ENCODE measurements at places on chromosomes 2 and 18.

DNA sequence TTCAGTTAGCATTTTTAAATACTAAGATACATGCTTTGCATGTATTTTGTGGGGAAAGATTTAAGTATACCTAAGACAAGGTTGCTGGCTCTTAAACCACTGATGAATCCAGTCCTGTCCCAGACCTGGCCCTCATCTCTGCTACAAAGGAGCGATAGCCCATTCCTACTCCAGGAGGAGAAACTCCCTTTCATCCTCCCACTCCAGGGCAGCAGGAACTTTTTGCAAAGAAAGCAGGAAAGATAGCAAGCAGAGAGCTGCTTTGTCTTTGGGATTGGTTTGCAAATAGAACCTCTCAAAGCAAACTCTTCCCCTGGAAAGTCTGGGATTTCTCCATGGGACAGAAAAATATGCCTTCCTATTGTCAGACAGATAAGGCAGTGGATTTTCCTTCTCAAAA, 43.6 kb upstream of the COPS8 start:
- DNase-seq: no peak

- DNase-seq: no peak
Measured at GRCh38 chr2:60364491-60364890, 189.0 kb downstream of the BCL11A start.

- DNase-seq: no peak
Measured at GRCh38 chr18:79203017-79203605, 133.9 kb downstream of the ATP9B start.

- DNase-seq: no peak
Measured at GRCh38 chr2:34126279-34126678, 527.2 kb upstream of the FAM98A start.

DNA sequence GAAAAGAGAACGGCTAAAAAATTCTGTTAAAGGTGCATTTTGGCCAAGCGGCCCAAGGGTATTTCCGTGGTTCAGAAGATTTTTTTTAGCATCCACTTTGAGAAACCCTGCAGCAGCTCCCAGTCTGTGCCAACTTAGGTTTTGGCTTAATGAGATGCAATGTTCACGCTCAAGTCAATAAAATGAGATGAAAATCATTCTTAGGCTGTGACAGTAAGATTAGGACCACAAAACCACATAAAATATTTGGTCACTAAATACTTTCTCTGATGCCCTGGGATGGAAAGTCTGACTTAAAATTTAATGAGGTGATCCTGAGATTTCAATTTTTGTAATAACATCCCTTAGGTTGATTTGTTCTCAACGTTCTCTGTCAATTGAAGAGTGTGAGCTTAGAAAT, 74.2 kb upstream of the FHL2 start:
- no peak for DNase-seq

- DNase-seq: no peak
Measured at GRCh38 chr2:162126111-162126519, 25.9 kb downstream of the GCG start.

DNA sequence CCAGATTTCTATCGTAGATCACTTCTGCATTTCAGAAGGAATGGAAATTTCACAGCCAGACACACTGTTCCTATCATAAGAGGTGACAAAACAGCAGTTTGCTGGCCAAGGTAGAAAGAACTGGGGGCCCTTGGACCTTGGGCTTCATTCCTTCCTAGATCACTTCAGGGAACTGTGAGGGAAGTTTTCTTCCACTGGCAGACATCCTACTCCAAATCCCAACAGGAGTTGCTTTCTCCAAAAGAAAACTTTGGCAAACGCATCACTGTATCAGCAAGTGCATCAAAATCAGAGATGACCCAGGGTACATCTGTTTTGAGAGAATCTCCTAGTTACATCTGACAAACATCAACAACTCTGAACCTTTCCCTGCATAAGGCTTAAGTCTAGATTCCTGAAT, 348.4 kb upstream of the KLHL29 start:
- no peak for DNase-seq

DNA sequence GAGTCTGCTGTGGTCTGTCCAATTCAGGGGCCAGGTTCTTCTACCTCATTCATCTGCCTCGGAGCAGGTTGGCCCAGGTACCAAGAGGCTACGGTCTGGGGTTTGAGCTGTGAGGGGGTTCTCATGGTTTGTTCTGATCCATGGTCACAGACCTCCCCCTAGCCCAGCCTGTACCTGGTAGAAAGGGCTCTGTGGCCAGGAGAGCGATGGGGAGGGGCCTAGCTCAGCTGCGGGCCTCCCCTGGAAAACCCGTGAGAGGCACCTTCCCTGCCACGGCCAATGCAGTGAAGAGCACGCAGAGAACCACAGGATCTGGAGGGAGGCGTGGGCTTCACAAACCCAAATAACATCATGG, 19.6 kb upstream of the ALLC start:
- DNase-seq: no peak

DNA sequence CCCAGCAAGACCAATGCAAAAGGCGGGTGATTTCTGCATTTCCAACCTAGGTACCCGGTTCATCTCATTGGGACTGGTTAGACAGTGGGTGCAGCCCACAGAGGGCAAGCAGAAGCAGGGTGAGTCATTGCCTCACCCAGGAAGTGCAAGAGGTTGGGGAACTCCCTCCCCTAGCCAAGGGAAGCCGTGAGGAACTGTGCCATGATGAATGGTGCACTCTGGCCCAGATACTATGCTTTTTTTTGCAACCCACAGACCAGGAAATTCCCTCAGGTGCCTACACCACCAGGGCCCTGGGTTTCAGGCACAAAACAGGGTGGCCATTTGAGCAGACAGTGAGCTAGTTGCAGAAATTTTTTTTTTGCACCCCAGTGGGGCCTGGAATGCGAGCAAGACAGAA, 662.6 kb upstream of the ACVR2A start:
- DNase-seq: peak; percentile 66

DNA sequence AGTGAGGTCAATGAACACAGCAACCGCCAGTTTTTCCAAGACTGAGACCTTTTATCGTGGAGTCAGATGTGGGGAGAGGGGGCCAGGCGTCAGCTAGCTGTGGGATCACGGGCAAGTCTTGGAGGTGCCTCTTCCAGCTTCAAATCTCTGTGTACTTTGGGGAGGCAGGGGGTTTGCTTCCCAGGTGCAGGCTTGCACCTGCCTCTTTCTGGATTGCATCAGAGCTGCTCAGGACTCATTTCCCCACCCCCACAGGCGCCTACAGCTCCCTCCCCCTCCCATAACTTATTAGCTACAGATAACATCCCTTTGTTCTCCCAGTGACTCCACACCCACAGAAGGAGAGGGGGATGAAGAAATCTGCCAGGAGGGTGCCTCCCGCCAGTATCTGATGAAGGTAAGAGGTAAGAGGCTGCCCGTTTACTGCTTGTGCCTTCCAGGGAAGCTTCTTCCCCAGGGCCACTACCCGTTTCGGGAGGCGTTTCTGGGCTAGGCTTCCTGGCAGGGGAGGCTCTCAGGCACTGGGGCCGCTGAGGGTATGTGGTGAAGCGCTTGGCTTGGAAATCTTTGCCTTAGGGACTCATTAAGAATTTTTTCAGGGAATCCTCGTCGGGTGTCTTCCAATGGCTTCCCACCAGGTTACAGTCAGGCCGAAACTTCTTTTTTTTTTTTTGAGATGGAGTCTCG, 18.8 kb upstream of the MRPL33 start:
- DNase-seq: no peak

DNA sequence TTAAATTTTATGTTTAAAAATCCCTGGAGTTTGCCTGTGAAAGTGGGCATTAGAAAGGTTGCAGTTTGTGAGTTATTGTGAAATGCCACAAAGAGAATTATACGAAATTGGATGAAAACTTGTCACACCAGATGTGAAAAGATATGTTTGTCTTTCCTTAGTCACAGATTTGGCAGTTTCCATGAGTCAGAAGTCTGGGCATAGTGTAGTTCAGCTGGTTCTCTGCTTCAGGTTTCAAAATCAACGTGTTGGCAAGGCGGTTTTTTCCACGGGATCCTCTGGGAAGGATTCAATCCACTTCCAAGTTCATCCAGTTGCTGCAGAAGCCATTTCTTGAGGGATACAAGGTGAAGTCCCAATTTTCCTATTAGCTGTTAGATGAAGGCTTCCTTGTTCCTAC, 658.0 kb upstream of the CDH2 start:
- DNase-seq: no peak

GRCh38 chr18:68314403-68314802, 400.5 kb downstream of the TMX3 start:
- DNase-seq: no peak

DNA sequence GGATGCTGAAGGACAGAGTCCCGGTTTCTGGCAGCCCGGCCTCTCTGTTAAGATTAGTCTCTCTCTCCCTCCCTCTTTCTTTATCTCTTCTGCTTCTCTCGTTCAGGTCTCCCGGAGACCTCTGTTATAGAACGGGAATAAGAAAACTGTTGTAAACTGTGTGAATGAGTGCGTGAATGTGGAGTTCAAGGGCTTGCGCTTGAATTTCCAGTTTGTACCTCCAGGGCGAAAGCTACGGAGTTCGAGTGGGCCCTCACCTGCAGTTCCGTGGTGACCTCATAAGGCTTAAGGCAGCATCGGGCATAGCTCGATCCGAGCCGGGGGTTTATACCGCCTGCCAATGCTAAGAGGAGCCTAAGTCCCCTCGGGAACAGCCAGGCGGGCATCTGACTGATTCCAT, 26.4 kb downstream of the SKA1 start:
- no peak for DNase-seq

- DNase-seq: peak; percentile 58
Measured at GRCh38 chr2:169528271-169528701, 18.8 kb downstream of the KLHL41 start.

DNA sequence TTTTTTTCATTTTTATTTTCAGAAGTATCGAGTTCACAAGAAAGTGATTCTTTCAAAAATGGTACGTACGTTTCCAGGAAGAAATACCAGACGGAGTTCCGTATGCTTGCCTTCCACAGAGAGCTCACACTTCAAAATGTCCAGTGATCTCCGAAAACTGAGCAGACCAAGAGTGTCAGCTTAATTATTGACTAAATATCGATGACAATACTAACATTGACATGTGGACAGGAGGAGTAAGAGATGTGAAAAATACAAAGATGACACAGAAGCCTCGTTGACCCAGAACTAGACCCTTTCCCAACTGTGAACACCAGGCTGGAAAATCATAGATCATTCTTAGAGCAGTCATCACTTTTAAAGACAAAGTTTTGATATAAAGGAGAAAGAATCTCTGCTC, 440.0 kb upstream of the POU3F3 start:
- DNase-seq: no peak

- DNase-seq: no peak
Measured at GRCh38 chr2:204643326-204643725, 98.1 kb downstream of the PARD3B start.

DNA sequence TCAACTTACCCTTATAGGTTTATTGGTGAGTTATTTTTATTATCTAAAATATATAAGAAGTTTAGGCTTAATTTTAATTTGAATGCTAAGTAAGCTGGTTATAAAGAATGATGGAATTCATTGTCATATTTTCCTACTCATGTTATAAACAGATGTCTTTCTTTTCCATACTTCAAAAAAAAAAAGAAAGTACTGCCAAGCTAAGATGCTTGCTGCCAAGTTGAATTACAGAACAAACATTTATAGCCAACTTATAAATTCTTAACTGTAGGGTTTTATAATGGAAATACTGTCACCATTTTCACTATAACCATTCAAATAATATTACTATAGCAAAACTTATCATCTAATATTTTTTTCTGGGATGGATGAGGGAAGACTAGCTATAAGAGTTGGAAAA, 676.0 kb downstream of the NRXN1 start:
- DNase-seq: no peak

DNA sequence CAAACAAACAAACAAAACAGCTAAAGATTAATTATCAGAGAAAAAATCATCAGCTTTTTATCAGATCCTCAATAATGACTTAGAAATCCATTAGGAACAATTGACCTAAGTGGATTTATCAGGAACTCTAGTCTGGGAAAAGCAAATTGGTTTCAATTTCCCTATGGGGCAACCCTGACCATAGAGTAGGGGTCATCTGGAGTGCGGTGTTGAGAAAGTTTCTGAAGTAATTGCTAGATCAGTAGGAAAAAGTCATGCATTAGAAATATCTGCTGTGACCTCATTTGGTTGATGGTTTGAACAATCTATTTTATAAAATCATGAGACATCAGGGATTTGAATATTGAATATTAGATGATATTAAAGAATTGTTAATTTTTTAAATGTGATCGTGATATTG, 507.9 kb downstream of the TXNL1 start:
- no peak for DNase-seq

DNA sequence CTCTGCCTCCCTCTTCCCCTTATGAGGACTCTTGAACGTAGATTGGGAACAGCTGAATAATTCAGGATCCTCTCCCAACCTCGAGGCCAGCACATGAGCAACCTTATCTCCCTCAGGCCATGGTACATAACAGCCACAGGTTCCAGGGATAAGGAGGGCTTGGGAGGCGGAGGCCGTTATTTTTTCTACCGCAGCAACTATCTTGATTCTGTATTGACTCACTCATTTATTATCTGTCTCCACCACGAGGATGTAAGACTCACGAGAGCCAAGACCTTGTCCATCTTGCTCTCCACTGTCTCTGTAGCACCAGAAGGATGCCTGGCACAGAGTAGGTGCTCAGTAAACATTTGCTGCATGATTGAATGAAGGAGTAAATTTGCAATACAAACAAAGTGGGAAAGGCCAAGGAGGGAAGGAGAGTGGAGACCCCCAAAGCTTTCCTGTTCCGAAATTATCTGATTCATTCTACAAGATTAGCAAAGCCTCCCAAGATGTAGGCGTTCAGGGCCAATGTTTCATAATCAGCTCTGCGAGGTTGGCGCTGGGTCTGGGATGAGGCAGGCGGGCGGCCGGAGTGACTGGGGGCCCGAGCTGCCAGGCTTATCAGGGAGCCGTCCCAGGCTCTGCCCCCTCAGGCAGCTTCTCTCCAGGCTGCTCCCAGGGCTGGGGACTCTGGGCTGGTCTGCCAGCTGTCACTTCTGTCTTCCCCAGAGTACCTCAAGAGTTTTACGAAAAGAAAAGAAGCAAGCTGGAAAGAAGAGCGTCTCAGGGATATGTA, 31.6 kb downstream of the INPP5D start:
- no peak for DNase-seq

- DNase-seq: no peak
Measured at GRCh38 chr2:164187121-164187520, 434.2 kb downstream of the GRB14 start.

DNA sequence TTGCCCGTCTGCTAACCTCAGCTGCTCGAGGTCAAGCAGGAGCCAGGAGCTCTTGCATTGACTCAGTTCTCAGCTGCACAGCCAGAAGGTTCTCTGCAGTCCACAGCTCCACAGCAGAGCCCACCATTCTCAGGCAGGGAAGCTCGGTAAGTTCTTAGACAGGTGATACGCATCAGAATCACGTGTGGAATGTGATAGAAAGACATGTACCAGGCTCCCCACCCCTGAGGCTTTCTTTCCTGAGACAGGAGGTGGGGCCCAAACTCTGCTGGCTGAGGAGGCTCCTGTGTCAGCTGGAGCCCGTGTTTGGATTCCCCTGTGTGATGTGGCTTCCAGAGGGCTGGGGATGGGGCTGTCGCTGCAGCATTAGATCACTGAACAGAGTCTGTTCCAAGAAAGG, 28.0 kb downstream of the DIPK1C start:
- DNase-seq: no peak

- no peak for DNase-seq
Measured at GRCh38 chr18:10752382-10752781, 226.6 kb downstream of the NAPG start.

- no peak for DNase-seq
Measured at GRCh38 chr2:57965961-57966360, 80.6 kb upstream of the VRK2 start.
